ENCODE measurements at places on chromosomes 6 and 20.

GRCh38 chr6:107489636-107490565 lies at the start of gene SOBP:
TSS of gene SOBP (plus strand) at chr6:107490117. CDS start at chr6:107490617, 500 bp downstream.
- peak; percentile 72 for DNase-seq

DNA sequence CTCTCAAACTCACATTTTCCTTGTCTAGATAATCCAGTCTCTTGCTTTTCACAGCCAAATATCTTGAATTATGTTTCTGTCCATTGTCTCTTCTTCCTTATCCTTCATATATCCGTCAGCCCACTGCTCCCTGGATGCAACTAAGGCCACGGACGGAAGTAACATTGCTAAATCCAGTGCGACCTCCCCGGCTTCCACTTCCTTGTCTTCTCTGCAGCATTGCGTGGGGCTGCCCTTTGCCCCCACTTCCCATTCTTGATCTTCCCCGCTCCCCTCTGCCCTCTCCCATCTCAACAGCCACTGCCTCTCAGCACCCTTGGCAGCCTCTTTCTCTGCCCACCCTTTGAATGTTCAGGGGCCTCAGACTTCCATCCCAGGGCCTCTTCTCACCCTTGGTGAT lies 190.4 kb upstream of the UST start:
- DNase-seq, result no peak

DNA sequence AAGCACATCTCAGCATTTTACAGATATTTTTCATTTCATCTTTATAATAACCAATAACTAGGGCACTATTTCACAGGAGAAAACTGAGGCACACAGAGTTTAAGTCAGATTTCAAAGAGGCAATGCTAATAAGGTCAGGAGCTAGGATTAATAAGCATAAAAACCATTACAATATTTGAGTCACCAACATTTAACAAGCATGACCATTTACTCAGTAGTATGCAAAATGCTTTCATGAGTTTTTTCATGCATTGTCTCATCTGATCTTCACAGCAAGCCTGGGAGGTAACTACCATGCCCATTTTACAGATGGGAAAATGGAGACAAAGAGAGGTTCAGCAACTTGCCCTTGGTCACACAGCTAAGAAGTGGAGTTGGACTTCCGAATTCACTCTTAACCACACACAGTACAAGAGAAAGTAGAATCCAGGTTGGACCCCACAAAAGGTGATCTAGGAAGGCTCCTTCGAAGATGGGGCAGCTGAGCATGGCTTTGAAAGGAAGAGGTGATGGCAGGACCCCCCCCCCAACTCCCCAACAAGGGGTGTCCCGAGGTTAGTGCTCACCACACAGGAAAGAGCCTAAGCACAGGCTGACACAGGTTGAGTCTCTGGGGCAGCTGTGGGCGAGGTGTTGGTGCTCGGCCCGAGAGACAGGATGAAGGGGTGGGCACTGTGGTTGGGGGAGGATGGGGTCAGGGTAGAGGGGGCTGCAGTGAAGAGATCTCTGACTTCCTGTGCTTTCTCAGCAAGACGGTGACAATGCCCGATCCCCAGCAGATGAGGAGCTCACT lies 108.8 kb downstream of the PREX1 start:
- no peak for DNase-seq

GRCh38 chr6:107244082-107244741 lies 128.9 kb upstream of the BEND3 start:
- no peak for DNase-seq

DNA sequence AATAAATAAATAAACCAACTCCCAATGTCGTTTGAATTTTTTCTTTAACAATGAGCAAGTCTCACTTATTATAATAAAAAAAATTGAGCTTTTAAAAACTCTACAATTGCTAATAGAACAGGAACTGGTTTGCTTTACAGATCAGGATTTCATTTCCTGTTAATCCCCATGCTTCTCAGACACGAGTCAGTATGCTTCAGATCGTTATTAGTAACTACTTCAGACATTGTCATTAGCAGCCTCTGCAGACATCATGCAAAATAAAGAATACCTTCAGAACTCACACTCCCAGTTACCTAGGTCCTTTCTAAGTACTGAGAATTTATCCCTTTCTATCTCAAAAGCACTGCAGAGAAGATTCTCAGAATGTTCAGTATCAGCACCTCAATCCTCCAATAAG lies 10.0 kb upstream of the FAM210B start:
- DNase-seq, result no peak

DNA sequence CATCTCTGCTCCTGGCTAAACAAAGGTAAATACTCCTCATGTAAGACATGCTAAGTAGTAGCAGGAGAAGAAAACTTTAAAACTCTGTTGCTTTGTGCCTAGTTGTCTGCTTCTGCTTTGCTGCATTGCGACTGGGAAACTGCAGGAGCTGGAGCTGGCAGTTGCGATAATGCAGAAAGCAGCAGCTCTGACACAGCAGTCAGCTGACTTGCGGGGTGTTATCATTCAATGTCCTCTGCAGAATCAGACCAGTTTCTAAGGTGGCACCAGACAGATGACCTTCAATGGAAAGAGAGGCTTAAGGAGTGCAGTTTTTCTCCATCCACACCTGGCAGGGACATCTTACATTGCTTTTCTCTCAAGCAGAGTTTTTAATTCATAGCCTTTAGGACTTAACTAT lies 69.9 kb upstream of the SOX4 start:
- peak; percentile 63 for DNase-seq

DNA sequence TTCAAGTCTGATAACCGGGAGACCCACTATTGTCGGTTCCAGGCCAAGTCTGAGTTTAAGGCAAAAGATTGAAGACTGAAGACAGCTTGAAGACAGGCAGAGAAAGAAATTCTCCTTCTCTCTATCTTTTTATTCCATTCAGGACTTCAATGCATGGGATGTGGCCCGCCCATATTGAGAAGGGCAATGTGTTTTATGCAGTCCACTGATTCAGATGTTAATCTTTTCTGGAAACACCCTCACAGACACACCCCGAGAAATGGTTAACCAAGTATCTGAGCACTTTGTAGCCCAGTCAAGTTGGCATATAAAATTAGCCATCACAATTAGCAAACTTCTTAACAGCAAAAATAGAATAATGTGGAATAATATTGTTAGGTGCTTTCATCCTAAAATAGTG lies 75.5 kb upstream of the FABP7 start:
- DNase-seq, result no peak

DNA sequence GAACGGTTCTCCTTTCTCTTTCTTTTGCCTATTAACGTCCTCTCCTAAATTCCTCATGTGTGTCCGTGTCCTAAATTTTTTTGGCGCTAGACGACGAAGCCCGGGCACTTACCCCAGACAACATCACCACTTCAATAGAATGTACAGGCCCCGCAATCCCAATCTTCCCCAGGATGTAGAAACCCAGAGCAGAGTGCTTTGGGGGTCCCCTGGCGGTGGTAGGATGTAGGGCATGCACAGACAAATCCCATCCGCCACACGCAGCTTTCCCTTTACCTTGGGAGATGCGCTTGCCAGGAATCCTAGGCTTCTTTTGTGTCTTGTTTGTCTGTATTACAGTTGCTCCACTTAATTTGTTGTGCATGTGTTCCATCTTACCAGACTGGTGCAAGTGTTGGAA lies 417.3 kb upstream of the ARID1B start:
- no peak for DNase-seq

DNA sequence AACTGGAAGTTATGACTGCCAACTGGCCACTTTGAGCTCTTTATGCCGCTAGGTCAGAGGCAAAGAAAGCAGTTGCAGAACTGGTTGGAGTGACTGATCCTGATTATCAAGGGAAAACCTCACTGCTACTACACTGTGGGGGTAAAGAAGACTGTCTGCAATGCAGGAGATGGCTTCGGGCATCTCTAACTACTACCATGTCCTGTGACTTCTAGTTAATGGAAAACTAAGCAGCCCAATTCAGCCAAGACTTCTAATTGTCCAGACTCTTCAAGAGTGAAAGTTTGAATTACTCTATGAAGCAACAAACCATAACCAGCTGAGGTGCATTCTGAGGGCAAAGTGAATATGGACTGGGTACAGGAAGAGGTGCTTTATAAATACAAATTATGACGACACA lies 773.6 kb upstream of the SLC35B3 start:
- DNase-seq, result no peak

DNA sequence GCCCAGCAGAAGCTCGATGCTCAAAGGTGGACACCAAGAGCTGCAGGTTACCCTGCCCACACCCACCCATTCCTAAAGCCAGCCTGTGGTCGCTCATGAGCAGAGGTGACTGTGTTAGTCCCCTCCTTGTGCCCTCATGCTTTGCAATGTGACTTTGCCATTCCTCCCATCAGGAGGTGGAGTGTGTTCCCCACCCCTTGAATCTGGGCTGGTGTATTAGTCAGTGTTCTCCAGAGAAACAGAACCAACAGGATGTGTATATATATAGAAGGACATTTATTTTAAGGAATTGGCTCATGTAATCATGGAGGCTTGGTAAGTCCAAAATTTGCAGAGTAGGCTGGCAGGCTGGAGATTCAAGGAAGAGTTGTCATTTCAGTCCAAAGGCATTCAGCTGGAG lies 54.4 kb upstream of the RNF24 start:
- DNase-seq, result no peak

DNA sequence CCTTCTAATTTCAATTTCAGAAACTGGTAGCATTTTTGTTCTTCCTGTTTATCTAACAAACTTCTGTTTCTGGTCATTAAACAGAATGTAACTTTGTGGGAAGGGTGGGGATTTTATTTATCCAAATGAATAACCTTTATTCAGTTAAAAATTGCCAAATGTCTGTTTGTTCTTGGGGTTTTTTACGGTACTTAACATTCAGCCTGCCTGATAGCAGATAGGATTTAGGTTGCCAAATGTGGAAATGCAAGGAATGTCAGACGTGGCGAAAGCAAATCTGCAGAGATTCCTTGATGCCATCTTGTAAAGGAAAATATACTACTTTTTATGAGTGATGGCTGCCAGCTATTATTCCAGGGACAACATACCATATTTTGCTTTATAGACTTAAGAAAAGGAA lies 95.7 kb downstream of the LYRM2 start:
- DNase-seq, result no peak

DNA sequence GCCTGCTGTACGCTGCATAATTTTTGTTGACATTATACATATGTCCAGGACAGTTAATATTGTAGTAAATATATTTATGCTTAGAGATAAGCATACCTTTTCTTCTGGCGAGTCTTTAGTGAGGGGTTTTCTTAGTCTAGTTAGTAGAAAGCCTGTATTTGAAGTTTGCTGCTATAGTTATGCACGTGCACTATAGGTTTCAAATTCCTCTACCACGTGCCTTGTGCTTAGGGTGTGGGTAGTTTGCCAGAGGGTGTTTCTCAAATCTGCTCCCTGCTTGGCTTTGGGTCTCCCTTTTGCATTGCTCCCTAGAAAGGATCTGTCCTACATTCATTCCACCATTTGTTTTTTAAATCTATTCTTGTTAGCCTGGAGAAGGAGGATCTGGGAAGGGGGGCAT lies 181.4 kb upstream of the UFL1 start:
- DNase-seq, result no peak

- DNase-seq, result peak; percentile 45
Observed at GRCh38 chr6:33126101-33126714, 50.4 kb downstream of the HLA-DPB1 start.

DNA sequence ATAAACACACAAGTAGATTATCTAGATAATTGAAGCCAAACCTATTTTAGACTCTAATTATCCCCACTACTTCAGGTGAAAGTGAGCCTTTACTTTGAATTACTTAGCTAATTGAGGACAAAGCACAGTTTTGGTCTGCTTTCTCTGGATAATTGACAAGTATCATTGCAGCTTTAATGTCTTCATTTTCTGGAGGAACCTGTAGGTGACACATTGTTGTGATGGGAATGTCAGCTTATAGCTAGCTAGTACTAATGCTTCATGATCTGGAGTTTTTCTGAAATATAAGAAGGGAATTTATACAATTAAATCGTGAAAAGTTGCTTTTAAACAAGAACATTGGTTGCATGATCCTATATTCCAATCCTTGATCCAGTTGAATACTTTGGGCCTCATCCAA lies 319.3 kb upstream of the CITED2 start:
- DNase-seq, result peak; percentile 13

DNA sequence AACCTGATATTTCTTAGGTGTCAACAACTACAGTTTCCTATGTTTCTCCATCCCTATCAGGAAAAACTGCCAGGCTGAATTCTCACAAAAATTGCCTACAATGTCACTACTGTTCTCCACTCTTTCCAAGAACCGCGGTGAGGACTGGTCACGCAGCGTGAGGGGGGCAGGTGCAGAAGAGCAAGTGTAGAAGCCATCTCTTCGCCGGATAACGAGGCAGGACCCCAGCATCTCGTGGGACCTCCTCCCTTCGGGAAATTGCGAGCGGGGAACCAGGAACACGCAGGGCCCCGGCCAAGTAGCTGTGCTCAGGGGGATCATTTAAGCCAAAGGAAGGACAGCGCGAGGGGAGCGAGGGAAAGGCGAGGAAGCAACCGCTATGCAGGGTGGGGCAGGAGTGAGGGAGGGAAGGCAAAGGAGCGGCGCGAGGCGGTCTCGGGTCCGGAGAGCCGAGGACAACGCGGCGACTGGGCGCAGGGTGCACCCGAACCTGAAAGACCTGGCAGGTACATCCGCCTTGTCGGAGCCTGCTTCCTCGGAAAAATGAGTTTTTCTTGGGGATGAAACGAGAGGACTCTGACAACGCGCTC lies 559 bp downstream of the APMAP start:
- no peak for DNase-seq

DNA sequence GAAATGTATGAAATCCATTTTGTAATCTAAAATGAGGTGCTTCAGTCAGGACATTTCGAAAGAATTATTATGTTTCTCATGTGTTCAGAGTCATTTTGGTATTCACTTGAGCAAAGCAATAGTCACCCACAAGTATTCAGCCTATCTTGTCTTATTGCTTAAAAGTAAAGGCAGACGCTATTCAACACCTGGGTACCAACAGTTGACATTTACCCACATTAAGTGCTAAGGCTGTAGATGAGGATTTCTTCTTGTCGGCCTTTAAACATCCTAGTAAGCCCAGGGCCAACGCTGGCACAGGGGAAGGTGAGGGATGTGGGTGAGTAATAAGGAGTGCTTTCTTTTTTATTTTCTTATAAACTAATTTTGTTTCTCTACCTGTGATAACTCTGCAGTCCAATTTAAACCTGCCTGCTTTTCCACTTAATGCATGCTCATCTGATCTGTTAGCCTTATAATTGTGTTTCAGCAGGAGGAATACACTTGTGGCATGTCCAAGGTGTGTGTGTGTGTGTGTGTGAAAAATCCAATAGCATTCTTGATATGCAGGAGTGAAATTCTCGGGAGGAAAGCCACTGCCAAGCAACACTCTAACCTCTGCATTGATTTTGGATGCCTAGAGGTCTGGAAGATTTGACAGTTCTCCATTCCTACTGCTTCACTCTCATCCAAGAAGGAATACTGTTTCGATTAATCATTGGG lies 252.0 kb downstream of the SOX4 start:
- DNase-seq, result no peak

DNA sequence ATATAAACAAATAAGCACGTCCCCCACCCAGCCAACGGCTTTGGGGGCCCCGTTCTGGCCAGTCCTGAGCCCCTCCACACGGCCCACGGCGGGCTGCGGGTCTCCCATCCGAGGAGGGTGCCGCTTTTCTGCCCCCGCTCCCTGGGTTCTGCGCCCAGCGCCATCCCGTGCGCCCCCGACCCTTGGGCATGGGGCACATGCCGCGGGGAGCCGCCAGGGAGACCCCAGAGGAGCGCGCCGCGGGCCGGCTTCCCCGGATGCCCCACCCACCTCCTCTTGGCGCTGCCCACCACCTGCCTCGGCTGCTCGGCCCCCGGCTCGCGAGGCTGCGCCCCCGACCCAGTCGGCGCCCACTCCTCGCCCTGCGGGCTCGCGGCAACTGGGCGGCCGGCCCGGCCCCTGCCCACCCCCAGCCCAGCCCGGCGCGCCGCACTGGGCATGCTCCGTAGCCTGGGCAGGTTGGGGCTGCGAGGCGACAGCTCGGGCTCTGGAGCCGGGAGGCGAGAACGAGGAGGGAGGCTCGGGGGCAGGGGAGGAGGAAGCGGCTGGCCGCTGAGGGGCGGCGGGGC lies 570 bp upstream of the PLCB4 start:
- DNase-seq, result peak; percentile 53
